Activated CD8-positive, alpha-beta memory T cell treated with anti-CD3 and anti-CD28 coated beads for 24 hours (primary cell): ENCODE measurements at places on chromosomes 5 and 9.

GRCh38 chr5:180487556-180487955, 6.6 kb upstream of the CNOT6 start:
- DNase-seq: no peak

- DNase-seq: no peak
These were observed 86.4 kb downstream of the PARP8 start for GRCh38 chr5:50752800-50753199.

- DNase-seq: peak; percentile 52
These were observed 65.3 kb downstream of the KCNIP1 start for GRCh38 chr5:170569101-170569500.

DNA sequence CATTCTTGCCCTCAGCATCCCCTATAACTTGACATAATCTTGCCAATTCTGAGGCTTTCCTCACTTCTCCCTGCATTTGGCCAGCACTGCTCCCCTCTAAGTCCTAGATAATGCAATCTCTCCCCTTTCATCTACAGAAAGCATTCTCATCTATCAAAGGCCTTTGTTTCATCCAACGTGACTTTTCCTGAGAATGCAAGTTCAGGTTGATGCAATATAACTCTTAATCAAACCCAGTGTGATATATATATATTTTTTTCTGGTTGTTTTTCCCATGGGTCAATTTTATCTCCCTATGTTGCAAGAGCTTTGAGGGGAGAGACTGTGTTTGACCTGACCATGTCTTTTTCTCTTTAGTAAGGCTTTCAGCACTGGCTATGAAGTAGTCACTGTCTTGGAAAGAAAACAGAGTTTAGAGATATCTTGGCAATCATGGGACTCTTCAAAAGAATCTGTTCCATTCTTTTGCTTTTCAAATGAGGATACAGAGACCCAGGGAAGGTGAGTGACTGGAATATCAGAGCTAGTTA, 268.6 kb downstream of the TRPM3 start:
- DNase-seq: no peak

DNA sequence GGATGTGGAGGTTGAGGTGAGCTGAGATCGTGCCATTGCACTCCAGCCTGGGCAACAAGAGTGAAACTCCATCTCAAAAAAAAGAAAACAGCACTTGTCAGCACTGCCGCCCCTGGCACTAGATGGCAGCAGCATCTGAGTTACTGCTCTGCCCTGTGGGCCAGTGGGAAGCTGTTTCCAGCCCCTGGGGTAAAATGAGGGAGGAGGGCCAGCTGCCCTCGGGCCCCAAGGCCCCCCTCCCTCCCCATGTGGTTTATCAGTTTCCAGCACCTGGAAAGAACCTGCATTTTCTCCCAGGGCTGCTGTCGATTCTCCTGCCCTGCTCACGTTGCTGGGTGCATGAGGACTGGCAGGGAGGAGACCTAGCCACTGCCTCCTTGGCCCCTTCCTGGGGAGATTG, 13.2 kb upstream of the CEL start:
- DNase-seq: no peak

DNA sequence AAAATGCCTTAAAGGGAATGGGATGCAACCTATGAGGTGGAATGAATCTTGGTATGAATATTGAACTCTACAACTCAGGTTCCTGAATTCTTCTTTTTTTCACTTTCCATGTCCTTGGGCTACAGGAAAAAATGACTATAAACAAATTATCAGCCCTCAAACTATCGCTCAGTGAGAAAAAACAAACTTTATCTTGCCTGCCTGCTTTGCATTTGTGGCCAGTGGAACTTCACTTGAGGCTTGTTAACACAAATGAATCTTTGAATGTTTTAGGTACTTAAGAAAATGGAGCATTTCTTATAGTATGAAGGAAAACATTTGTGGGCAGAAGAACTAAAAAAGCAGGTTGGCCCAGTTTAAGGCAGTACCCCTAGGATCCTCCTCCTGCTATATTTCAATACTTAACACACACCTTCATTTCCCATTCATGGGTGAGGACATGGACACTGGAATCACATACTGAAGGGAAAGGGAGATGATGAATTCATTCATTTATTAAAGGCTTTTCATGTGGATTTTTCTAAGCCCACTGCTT, 34.1 kb downstream of the ELOVL7 start:
- no peak for DNase-seq

DNA sequence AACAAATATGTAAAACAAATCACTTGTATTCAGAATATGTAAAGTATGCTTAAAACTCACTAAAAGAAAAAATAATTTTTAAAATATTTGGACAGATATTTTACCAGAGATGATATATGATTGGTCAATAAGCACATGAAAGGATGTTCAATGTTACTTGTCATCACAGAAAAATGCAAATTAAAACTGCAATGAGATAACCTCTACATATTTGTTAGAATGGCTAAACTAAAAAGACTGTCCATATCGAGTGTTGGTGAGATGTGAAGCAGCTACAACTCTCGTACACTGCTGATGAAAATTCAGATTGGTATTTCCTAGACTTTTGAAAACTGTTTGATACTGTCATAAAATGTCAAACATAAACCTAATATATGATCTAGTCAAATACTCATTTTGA, 685.1 kb downstream of the DTWD2 start:
- DNase-seq: no peak

DNA sequence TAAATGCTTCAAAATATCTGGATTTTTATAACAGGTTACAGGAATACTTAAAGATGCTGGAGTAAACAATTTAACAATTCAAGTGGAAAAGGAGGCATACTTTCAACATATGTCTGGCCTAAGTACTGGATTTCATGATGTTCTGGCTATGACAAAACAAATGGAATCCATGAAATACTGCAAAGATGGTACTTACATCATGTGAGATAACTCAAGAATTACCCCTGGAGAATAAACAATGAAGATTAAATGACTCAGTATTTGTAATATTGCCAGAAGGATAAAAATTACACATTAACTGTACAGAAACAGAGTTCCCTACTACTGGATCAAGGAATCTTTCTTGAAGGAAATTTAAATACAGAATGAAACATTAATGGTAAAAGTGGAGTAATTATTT, 35.6 kb downstream of the SLC30A5 start:
- DNase-seq: no peak

DNA sequence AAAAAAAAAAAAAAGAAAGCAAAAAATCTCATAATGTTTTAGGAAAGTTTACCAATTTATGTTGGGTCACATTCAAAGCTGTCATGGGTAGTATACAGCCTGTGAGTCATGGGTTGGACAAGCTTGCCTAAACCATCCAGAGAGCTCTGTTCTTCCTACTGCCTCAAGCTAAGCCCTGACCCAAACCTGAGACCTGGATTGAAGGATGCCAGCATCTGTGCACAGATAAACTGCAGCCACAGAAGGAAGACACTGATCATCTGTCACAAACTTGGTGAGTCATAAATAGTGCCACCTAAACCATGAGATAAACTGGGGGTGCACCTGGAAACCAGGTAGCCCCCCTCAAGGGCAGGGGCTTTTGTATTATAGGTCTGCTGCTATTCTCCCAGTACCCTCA, 31.0 kb downstream of the CSF2 start:
- no peak for DNase-seq

DNA sequence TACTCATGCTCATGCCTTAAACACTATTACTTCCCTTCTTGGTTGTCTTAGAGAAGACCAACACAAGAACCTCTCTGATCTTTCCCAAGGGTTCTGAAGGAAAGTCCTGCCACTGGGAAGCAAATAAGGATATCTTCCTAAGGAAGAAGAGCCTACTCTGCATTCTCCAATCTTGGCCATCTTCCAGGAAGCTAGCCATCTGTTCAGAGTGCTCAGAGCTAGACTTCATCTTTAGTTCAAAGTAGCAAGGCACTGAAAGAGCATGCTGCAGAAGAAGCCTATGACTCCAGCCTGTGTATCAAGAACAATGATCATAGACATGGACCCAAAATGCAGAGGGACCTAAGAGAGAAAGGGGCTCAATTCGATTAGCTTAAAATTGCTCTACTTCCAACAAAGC, 114.7 kb downstream of the KIAA0825 start:
- no peak for DNase-seq

DNA sequence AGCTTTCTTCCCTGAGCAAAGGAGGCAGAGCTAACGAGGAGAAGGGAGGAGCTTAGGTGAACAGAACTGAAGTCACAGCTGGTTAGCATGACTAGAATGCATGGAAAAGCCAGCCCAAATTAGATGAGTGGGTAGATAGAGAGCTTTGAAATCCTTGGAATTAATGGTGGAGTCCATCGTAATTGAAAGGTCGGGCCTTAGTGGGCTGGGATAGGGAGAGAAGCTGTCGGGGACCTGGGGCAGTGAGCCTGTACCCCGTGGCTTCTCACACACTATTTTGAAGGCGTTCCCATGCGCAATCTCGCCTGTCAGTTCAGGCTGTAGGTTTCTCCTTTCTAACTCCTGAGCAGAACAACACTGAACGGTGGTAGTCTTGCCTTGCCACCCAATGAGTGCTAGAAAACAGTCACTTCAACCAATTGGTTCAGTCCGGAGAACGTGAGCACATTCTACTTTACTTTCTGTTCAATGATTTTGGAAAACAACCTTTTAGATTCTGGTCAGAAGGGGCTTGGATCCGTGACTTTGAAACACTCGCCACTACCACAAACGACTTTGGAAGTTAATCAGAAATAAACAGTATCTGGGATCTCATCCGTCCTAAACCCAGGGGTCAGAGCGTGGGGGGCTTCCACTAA, 655 bp upstream of the RAI14 start:
- peak; percentile 58 for DNase-seq

- no peak for DNase-seq
These were observed 12.1 kb downstream of the CXCL14 start for GRCh38 chr5:135566422-135567400.

DNA sequence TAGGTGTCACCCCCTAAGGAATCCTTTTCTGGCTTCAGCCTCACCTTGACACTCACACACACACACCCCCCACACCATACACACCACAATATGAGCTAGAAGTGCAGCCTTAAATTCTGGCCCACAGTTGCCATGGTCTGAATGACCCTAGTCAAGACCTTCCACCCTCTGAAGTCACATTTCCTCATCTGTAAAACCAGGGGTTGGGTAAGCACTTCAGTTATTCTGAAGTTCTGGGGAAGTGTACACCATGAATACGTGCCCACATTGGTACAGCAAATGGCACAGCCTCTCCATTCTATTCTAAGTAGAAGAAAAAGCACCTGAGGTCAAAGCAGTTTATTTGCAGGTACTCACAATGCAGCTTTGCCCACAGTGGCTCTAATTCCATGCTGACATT, 372.8 kb upstream of the KLF4 start:
- no peak for DNase-seq

DNA sequence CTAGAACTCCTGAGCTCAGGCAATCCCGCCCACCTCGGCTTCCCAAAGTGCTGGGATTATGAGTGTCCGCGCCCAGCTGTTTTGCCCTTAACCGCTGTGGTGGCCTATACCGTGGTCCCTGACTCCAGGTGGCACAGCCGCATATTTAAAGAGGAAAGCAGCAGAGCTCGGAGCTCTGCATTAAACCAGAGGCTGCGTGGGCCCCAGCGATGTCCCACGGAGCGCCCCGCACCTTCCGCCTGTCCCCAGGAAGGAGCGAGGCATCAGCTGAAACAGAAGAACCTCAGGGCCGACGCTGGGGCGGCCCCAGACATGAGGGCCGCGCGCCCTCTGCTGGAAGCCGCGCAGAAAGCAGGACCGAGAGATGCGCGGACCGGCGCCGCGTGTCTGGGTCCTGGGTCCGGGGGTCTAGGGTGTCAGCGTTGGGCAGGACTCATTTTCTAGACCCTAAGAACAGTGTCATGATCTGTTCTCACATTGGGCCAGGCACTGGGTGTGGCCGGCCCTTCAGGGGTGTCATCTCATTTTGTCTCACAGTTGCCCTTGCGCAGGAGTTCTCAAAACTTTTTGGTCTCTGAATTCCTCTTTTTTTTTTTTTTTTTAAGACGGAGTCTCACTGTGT, 37.7 kb downstream of the LAMC3 start:
- peak; percentile 90 for DNase-seq

GRCh38 chr9:133742849-133743444, 4.8 kb upstream of the SARDH start:
- DNase-seq: peak; percentile 91

- no peak for DNase-seq
These were observed 887.0 kb downstream of the NR2F1-AS1 start for GRCh38 chr5:92694067-92694466.

DNA sequence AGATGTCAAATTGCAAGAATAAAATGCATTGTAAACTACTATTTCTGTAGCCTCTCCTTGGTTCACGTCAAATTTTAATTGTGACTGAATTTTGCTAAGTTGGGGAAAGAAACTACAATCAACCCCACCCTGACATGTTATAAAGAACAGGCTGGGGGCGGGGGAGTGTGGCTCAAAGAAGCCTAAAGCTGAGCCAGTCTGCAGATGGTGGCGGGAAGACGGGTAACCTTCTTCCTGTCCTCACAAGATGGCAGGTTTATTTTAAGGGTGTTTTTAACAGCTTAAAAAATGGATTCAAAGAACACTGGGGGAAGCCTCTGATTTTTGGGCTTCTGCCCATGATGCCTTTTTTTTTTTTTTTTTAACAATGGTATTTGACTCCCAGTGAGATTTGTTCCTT, 68.5 kb upstream of the MELK start:
- DNase-seq: no peak

DNA sequence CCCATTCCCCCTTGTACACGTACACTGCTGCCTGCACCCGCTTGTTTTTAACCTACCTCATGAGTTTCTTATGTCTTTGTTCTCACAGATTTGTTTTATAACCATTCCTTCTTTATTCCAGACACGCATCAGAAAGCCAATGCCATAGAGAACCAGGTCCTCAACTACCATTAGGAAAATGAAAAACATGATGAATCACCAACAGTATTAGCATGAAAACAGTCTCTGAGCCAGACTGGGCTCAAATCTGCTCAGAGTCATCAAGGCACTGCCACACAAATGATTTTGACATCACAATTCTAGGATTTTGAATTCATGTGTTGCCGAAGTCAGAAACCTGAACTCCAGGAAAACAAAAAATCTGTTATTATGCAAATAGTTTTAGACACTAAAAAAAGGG, 394.1 kb upstream of the GRIA1 start:
- no peak for DNase-seq
